ENCODE measurements at places on chromosomes 3 and 15.

DNA sequence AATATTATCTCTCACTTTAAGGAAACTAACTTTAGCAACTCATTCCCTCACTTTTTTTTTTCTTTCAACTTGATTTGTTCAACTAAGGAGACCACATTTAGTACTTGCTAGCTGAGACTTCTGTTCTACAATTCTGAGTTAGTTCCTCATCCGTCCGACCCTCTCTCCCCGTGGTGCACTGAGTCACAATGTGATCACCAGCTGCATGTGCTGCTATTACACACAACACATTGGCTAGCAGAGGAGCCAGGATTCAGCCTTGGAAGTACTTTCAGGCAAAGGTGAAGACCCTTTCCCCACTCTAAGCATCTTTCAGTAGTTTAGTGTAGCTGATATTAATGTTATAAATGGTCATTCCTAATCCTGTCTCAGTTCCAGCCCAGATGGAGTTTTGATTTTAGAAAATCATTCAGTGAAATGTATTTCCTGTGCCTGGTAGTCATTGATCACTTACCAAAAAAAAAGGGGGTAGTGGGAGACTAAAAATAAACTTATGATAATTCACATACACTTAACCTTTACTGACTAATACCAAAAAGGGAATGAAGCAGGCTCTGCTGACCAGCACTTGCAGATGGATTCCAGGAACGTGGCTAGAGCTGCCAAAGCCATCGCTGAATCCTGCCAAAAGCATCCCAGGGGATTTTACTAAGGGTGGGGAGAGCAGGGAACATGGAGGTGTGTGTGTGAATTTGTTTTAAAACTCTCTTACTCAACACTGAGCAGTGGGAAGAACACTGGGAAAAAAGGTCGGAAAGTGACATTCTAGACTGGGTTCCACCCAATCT lies 424.8 kb downstream of the LPP start:
- H3K4me1 ChIP-seq: peaks cover 33% of the 10 kb centered on the region
- no peaks in the 10 kb centered on the region for H3K27me3 ChIP-seq
- no peak overlapping the region for H3K27ac ChIP-seq
- peak overlapping the region; percentile 46 for H3K4me3 ChIP-seq
- DNase-seq: no peak

DNA sequence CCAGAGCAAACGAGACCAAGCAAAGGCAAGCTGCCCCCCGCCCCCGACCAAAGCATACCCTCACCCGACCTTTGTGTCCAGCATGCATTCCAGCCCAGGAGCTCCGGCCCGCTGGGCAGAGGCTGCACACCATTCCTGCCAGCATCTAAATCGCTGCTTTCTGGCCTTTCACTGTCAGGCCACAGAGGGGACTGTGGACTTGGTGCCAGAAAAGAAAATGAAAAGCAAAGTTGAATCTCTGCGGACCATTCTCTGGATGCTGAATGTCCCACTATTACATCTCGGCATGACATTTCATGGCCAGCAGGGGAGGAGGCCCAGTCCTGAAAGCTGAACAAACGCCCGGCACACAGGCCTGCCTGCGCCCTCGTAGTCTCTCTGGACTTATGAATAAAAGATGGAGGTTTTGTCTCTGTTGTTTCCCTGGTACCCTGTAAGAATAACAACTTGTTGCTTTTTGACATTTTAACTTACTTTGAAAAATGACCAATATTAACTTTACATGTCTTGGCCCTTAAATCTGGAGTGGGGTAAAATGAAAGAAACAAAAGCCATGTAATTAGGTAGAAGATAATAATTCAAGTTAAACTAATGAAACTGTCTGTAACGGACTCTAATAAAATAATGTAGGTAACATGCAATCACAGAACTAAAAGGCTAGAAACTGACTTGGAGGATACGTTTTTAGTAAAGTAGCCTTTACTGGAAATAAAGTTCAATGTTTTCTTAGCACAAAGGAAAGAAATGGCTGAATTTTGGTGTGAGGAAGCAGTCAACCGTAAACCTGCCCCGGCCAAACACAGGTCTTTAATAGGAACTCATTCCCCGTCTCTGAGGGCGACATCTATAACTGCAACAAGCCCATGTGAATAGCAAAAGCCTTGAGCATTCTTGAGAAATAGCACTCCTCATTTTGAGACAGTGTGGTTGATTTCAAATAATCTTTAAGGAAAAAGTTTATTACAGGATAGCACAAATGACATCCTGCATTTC lies 12.7 kb downstream of the IL17RD start:
- peaks cover 73% of the 10 kb centered on the region for H3K27me3 ChIP-seq
- no peaks in the 10 kb centered on the region for H3K4me1 ChIP-seq
- no peak for DNase-seq
- peak overlapping the region; percentile 53 for H3K27ac ChIP-seq
- H3K36me3 ChIP-seq: no peaks in the 10 kb centered on the region
- no peak overlapping the region for H3K4me3 ChIP-seq

DNA sequence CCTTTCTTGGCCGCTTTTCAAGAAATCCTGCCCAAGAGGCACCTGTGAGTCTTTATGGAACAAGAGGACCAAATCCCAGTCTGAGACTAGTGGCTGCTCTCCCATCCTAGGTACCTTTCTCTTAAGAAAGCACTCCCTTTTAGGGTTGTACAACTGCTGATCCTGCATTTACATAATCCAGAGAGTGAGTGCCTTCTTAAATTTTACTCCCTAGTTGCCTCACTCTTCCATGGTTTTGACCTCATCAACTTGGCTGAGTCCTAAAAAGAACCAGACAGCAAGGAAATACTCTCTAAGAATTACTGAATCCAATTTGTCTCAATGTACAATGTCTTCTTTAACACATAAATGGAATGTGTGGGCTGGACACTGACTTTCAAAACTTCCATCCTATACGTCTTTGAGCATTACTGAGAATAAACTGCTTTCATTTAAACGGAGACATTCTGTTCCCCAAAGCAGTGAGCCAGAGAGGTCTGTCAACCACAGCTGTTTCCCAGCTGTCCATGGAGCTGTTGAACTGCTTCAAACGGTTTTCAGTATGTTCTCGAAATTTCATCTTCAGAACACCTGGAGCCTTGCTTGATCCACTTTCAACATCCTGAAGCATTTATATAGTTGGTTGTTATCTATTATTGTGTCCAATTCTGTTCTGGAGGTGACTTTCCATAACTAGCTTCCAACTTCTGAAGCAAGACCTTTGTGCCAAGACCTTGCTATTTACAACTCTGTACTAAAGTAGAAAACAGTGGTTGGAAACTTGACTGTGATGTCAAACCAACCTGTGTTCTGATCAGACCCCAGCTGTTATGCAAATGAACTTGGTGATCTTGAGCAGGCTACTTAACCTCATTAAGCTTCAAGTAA lies 179.1 kb downstream of the SLC9A9 start:
- DNase-seq: peak; percentile 23
- H3K27me3 ChIP-seq: no peaks in the 10 kb centered on the region
- H3K27ac ChIP-seq: no peak overlapping the region
- peaks cover 3% of the 10 kb centered on the region for H3K36me3 ChIP-seq
- peak overlapping the region; percentile 70 for H3K4me3 ChIP-seq

DNA sequence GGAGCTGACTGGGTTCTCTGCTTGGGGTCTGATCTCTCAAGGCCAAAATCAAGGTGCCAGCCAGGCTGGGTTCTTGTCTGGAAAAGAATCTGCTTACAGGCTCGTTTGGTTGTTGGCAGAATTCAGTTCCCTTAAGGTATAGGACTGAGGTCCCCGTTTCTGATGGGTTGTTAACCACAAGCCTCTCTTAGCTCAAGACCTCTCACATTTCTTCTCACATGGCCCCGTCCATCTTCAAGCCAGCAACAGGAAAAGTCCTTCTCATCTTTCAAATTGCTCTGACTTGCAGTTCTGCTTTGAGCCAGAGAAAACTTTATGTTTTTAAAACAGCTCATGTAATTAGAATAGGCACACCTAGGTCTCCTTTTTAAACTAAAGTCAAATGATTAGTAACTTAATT lies 20.4 kb downstream of the UACA start:
- peaks cover 13% of the 10 kb centered on the region for H3K4me1 ChIP-seq
- no peak overlapping the region for H3K27ac ChIP-seq
- no peaks in the 10 kb centered on the region for H3K27me3 ChIP-seq
- H3K36me3 ChIP-seq: no peaks in the 10 kb centered on the region

- no peaks in the 10 kb centered on the region for H3K4me1 ChIP-seq
- DNase-seq: no peak
- no peaks in the 10 kb centered on the region for H3K36me3 ChIP-seq
- no peaks in the 10 kb centered on the region for H3K27me3 ChIP-seq
- H3K27ac ChIP-seq: no peak overlapping the region
These were observed 505.9 kb downstream of the ZIC1 start for GRCh38 chr3:147915057-147915456.

GRCh38 chr15:80155001-80155377 lies 2.2 kb downstream of the FAH start:
- peaks cover 27% of the 10 kb centered on the region for H3K4me1 ChIP-seq
- H3K27ac ChIP-seq: no peak overlapping the region
- no peak for DNase-seq
- no peaks in the 10 kb centered on the region for H3K27me3 ChIP-seq
- H3K4me3 ChIP-seq: no peak overlapping the region

- no peak overlapping the region for H3K27ac ChIP-seq
- H3K4me1 ChIP-seq: no peaks in the 10 kb centered on the region
- H3K4me3 ChIP-seq: no peak overlapping the region
- H3K36me3 ChIP-seq: no peaks in the 10 kb centered on the region
- DNase-seq: no peak
These were observed 135.5 kb upstream of the ZPLD1 start for GRCh38 chr3:102299125-102299877.

Measured in naive B cell (primary cell).